ENCODE measurements at places on chromosomes 2 and 18.

DNA sequence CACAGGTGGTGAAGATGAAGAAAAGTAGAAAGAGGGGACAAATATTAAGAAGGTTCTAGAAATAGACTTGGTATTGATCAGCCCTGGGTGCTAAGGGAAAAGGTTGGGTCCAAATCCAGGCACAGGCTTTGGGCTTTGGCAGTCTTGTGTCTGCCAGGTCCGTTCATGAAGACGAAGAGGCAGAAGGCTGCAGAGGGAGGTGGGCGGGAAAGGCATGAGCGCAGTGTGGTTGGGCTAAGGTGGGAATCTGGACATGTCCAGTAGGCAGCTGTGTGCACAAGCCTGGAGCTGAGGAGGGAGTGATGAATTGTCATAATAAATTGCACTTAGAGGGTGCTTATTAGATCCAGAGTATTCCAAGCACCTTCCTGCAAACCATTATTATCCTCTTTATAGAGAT is 105.7 kb upstream of the TEX51 start:
- no peak for DNase-seq

GRCh38 chr2:70089220-70089982 is 2.1 kb downstream of the PCBP1 start:
- DNase-seq: no peak

GRCh38 chr2:172216477-172216876 is 113.8 kb upstream of the DLX2 start:
- DNase-seq: no peak

- no peak for DNase-seq
Measured at GRCh38 chr2:84373866-84374265, 85.2 kb downstream of the SUCLG1 start.

DNA sequence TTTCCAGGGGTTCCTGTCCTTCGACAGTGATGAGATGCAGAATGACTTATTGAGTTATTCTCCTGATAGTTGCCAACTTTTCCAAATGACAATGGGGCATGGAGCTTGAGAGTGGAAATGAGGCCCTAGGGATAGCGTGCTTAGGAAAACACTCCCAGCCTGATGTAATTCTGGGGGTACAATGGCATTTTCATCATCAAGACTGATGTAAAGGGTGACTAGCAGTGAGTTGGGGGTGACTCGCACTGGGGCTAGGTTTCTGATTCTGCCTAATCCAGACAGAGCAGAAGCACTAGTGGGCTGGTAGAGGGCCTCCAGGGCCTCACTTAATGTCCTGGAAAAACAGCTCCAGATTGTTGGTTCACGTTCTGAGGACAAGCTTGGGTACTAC is 34.0 kb upstream of the IL37 start:
- DNase-seq: no peak

DNA sequence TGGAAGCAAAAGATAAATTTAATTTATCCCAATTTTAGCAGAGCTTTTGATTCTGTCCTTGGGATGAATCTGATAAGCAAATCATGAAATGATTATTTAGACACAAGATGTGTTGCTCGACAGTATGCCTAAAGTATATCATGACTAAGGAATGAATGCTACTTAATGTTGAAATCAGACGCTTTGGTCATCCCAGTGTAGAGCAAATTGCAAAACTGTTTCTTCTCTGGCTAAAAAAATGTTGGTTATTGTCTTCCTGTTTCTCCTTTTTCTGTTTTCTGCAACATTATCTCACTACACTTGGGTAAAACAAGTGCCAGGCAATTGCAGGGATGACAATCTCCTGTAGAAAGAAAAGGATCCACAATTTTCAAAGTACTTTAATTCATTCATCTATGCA is 66.4 kb downstream of the BABAM2 start:
- no peak for DNase-seq
